ENCODE measurements at places on chromosomes 6 and 20. TPM values are rescaled to one million over a fixed set of nuclear protein-coding genes. Genes with fewer than 3 reads are reported as not detected.

Gene APCDD1L
- 0.11 TPM for total RNA-seq

Gene RAD21L1
- 0.10 TPM for total RNA-seq

Gene SLC32A1
- total RNA-seq, result 3.1 TPM

Gene NKX2-2
- 3.0 TPM for total RNA-seq

Gene CYP39A1
- 10.8 TPM for total RNA-seq

- no peak overlapping the region for H3K27ac ChIP-seq
- no peaks in the 10 kb centered on the region for H3K4me1 ChIP-seq
- no peaks in the 10 kb centered on the region for H3K27me3 ChIP-seq
- H3K4me3 ChIP-seq, result no peak overlapping the region
Measured at GRCh38 chr6:16925461-16925860, 164.2 kb upstream of the ATXN1 start.

DNA sequence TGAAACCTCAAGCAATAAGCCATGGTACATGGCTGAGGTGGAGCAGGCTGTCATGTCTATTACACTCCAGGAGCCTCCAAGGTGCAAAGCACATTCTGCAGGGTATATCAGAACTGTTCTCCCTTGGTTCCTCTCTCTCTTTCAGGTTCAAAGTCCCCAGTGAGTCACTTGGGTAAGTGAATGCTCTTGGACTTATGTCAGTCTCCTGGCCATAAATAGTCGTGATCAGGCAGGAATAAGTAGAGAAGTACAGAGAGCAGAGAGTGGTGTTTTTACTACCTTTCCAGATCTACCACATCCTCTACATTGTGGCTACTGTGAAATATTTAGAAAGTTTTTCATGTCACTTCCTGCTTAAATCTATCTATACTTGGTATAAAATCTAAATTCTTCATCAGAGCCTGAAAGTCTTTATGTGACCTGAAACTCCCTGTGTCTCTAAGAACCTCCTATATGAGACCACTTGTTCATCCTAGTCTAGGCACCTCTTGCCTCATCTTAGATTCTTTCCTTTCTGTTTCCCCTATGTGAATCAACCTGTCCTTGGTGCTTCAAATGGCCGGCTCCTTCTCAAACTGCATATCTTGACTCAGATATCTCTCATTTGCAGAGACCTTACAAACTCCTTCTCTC lies 1077.6 kb upstream of the MAP3K7 start:
- H3K27ac ChIP-seq, result no peak overlapping the region
- H3K27me3 ChIP-seq, result no peaks in the 10 kb centered on the region
- DNase-seq, result no peak
- H3K4me1 ChIP-seq, result peaks cover 1% of the 10 kb centered on the region
- H3K4me3 ChIP-seq, result no peak overlapping the region
- no peaks in the 10 kb centered on the region for H3K36me3 ChIP-seq

DNA sequence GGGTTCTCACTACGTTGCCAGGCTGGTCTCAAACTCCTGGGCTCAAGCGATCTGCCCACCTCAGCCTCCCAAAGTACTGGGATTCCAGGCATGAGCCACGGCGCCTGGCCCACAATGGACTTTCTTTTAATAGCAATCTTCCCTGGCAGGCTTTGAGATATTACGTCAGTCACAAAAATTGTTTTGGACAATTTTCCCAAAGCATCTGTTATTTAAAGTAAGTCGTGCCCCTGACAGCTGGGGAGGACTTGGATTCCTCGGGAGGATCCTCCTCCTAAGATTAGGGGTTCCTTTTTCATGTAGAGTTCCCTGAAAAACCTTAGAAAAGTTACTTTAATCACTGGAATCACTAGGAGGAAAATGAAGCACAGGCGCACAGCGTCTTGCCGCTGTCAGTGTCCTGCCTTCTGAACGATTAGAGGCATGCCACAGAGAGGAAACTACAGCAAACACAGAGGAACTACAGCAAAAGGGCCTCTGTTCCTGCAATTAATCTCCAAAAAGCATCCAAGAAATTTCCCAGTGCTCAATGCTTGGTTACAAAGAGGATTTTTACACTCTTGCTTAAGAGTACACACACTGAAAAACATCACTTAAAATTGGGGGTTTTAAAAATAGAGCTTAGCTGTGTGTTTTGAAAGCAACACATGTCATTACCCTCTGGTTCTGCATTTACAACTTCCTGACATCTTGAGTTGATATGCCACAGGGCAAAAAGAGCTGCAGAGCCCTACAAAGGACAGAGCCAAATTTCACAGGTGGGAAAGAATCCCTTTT lies 4.5 kb downstream of the ACSS1 start:
- peaks cover 78% of the 10 kb centered on the region for H3K4me1 ChIP-seq
- H3K27me3 ChIP-seq, result peaks cover 5% of the 10 kb centered on the region
- no peak for DNase-seq
- peak overlapping the region; percentile 79 for H3K27ac ChIP-seq
- H3K36me3 ChIP-seq, result peaks cover 6% of the 10 kb centered on the region
- no peak overlapping the region for H3K4me3 ChIP-seq

GRCh38 chr20:51266353-51266752 lies 243.4 kb upstream of the KCNG1 start:
- H3K27ac ChIP-seq, result no peak overlapping the region
- no peaks in the 10 kb centered on the region for H3K4me1 ChIP-seq
- no peaks in the 10 kb centered on the region for H3K36me3 ChIP-seq
- no peaks in the 10 kb centered on the region for H3K27me3 ChIP-seq

GRCh38 chr6:169014211-169015197 lies 239.1 kb downstream of the THBS2 start:
- no peaks in the 10 kb centered on the region for H3K4me1 ChIP-seq
- DNase-seq, result no peak
- H3K27ac ChIP-seq, result no peak overlapping the region
- H3K36me3 ChIP-seq, result no peaks in the 10 kb centered on the region
- no peaks in the 10 kb centered on the region for H3K27me3 ChIP-seq

All from spinal cord (tissue), 10 donors.